EH (cell line): ENCODE measurements at places on chromosomes 7 and 10.

DNA sequence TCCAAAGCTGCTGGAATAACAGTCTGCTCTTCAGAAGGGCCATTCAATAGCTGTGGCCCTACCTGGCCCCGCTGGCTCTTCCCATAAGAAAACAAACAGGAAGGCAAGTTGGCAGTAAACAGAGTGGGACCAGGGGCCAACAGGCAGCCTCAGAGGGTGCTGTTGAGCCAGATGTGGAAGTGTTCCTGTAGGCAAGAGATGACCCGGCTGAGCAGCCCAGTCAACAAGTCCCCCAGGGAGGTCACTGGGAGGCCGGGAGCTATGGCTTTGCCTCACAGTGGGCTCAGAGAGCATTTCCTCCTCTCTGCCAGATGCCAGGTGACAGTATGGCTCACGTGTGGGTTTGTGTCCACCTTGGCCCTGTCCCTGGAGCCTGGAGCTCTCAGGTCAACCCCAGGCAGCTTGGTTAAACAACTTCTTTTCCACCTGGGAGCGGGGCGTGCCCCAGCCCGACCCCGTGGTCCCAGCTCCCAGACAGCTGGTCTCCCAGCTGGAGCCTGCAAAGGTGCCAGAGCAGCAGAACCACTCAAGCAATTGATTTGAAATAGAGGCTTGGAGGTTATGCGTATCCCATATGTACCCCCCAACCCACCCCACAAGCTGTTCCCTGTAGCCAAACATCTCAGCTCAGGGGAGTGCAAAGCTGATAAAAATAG is 33.8 kb upstream of the LOXL4 start:
- DNase-seq = no peak

- DNase-seq = no peak
Observed at GRCh38 chr7:35676211-35676610, 18.7 kb downstream of the HERPUD2 start.

- DNase-seq = peak; percentile 32
Observed at GRCh38 chr10:52563360-52563759, 209.2 kb downstream of the MBL2 start.

DNA sequence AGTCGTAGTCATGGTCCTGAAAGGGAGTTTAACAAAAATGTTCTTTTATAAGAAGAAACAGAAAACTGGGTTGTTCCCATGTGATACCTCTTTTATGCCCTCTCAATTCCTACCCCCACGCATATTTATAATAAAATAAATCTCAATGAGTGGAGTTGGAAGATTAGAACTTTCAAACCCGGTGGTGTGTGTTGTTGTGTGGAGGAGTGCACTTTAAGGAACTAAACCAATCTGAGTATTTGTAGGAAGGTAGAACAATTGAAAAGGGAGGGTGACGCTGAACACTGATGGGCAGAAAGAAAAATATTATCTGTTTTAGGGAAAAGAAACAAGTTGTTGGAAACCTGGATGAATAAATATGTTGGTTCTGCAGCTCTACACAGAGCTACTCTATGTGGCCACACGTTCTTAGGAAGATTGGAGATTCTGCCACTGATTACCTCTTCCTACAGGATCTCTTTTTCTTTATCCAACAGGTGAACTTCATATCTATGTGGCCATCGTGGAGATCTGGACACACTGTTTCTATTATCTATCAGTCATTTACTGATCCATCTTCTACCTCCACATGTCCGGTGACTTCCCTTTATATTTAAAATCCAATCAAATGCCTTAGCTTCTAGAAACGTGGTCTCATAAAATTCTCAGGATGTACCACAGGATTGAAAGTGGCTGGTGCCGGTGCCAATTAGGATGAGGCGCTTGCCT is 13.1 kb upstream of the GATA3 start:
- no peak for DNase-seq

DNA sequence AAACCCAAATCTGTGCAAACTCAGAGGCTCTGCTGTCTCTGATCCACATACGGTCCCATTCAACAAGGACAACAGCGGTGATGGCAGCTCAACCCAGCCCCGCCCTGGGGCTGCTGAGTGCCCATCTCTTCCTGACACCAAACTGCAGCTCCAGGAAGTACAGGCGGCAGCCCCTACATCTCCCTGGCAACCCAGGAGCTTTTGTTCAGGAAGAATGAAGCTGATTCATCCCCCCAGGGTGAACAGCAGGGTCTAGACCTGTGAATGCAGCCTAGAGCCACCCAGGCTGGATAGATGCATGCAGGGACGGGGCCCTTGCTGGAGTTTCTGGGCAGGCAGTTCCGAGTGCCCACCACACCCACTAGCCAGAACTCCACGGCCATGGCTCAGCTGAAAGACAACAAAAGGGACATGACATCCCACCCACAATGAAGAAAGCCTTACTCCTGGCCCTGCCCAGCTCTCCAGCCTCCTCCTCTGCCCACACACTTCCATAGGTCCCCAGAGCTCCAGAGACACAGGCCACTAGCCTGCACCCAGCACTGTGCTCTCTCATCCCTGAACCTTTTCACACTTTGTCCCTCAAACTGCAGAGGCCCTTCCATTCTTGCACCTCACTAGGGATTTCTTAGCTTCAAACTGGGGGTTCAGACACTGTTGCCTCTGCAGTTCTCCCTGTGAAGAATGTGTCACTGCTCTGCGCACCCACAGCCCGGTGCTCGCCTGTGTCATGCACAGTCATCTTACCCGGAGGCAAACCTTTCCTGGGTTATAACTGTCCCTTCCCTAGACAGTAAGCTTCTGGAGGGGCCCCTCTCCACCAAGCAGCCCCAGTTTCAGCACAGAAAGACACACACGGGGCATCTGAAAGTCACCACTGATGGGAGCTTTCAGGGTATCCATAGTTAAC is 99.1 kb downstream of the GRID1 start:
- DNase-seq = no peak

GRCh38 chr7:55078465-55079372 is 59.9 kb downstream of the EGFR start:
- DNase-seq = no peak

DNA sequence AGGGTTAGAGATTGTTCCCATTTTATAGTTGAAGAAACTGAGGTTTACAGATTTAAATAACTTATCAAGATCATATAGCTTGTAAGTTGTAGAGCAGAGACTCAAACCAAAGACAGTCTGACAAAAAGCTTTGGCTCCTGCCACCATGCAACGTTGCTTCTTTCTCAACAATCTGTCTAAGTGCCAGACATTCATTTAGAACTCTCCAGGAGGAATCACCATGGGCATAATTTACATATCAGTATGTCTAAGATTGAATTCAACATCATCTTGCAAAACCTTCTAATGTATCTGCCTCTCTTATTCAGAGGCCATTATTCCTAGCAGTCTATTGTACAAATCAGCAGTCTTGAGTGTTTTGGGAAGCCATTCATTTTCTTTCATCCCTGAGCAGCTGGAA is 163.5 kb upstream of the PLXDC2 start:
- DNase-seq = no peak

- no peak for DNase-seq
Observed at GRCh38 chr10:29622382-29622922, 12.3 kb downstream of the SVIL start.

DNA sequence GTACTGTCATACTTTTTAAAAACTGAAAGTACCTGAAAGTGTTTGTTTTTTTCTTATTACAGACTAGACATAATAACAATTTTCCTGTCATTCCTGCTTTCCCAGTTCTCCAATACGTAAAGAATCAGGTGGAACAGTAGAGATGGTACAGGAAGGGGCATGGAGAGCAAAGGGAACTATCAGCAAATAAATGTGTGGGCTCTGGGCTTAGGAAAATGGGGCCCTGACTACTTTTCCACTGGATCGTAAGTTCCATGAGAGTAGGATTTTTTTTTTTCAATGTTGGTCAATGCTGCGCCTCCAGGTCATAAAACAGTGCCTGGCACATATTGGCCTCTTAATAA is 15.2 kb upstream of the FAS start:
- DNase-seq = no peak

GRCh38 chr7:107931740-107932515 is 40.9 kb downstream of the DLD start:
- no peak for DNase-seq

DNA sequence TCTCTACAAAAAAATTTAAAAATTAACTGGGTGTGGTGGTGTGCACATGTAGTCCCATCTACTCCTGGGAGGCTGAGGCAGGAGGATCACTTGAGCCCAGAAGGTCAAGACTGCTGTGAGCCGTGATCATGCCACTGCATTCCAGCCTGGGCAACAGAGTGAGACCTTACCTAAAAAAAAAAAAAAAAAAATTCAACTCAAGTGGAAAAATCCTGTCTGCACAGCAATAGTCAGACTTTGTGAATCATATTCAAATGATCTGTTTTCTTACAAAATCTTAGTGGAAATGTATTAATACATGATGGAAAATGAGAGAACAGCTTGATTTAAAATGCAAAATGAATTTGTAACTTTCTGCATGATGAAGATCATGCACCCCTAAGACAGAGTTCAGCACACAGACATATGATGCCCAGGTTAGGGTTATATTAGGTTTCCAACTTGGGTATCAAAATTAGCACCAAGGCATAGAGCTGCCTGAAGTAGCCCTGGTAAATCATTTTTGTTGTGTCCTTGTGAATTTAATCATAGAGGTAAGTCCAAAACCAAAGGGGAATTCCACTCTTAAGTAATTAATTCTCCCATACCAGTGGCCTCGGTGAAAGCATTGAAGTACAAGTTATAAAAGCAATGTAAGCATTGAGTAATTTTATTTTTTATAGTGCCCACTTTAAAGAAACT is 93.8 kb downstream of the ADD3 start:
- no peak for DNase-seq

GRCh38 chr7:75630549-75630948 is 108.2 kb downstream of the HIP1 start:
- DNase-seq = no peak

DNA sequence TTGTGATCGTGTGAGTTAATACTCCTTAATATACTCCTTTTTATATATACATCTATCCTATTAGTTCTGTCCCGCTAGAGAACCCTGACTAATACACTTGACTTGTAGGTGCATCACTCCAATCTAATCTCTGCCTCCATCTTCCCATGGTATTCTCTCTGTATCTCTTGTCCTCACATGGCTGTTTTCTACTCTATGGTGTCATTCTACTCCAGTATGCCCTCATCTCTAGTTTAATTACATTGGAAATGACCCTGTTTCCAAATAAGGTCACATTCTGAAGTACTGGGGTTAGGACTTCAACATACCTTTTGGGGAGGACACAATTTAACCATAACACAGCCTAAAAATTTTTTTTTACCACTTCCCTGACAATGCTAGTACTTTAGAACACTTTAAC is 25.8 kb upstream of the TNKS2 start:
- DNase-seq = no peak

DNA sequence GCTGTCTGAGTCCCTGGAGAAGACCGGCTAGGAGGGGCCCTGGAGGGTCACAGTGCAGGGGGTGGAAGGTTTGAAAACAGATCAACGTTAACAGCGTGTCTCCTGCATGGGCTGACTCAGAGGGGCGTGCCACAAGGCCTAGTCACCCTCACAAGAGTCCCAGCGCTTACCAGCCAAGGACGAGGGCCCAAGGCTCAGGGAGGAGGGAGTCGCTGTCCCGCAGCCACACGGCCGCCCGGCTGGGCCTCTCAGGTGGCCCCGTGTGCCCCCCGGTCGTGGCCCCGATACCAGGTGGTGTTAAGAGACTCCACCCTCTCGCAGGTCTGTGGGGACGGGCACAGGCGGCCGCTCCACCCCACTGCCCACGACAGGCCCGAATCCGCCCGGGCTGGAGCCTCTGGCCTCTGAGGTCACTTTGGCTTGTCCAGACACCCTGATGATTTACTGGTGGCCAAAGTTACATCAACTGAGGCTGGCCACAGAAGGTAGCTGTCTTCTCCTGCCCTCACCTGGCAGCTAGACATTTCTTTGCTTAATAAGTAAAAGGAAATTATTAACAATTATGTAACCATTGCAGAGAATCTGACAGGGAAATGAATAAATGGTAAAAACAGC is 34.0 kb downstream of the FAM20C start:
- peak; percentile 80 for DNase-seq

- no peak for DNase-seq
Observed at GRCh38 chr7:87147500-87147899, 4.8 kb upstream of the DMTF1 start.

DNA sequence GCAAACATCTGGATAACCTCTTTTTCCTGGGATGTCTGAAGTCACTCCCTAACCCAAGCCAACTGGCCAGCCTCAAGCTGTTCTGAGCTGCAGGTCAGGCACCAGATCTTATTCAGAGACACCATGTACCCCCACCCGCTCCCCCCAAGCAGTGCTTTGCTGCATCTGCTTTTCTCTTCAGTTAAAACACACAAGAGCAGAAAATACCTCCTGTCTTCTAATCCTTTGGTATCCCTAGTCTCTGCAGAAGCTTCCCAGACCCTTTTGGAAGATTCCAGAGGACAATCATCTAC is 3.0 kb downstream of the ZNF488 start:
- no peak for DNase-seq

GRCh38 chr7:38594949-38595348 is 36.2 kb downstream of the AMPH start:
- no peak for DNase-seq

DNA sequence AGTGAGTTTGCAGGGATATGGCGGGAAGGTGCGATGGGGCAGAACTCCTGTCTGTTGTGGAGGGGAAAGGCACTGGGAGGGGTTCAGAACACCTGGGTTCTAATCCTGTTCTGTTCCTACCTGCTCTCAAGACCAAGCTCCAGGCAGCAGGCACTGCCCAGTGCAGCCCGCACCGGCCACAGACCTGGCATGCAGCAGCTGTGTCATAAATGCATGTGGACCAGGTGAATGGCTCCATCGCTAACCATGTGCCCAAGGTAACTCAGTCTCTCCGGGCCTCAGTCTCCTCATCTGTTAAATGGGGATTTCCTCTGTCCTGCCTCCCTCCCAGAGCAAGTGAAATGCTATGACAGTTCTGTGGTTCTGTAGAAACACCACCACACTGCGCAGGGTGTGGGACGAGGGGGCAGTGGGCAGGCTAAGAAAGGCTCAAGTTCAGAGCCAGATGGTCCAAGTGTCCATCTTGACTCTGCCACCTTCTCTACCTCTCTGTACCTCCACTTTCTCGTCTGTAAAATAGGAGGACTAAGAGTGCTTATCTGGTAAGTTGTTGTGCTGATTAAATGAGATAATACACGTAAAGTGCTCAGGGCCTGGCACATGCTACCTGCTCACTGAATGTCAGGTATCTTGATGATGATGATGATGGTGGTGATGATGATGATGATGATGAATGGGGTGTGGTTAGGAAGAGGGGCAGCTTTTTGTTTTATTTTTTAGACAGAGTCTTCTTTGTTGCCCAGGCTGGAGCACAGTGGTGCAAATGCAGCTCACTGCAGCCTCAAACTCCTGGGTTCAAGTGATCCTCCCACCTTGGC is 22.9 kb downstream of the ATP6V1F start:
- DNase-seq = no peak

DNA sequence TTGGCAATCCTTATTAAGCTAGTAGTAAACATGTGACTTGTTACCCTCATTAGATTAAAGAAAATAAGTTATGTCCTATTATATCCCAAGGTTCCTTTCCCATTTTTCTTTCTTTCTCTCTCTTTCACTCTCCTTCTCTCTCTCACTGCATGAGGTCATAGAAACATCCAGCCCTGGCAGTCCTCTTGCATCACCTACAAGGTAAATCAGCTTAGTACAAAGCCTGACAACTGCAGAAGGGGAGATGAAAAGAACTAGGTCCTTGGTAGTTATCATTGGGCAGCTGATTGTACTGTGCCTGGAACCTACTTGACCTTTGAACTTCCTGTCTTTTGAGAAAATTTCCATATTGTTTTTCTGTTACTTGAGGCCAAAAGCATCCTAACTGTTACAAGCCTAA is 307.9 kb upstream of the SP8 start:
- no peak for DNase-seq

- no peak for DNase-seq
Observed at GRCh38 chr10:130026670-130027456, 62.8 kb upstream of the EBF3 start.
